ENCODE measurements at places on chromosomes 12 and 14.

GRCh38 chr12:104750061-104750460 lies 208.0 kb downstream of the SLC41A2 start:
- DNase-seq, result peak; percentile 42

DNA sequence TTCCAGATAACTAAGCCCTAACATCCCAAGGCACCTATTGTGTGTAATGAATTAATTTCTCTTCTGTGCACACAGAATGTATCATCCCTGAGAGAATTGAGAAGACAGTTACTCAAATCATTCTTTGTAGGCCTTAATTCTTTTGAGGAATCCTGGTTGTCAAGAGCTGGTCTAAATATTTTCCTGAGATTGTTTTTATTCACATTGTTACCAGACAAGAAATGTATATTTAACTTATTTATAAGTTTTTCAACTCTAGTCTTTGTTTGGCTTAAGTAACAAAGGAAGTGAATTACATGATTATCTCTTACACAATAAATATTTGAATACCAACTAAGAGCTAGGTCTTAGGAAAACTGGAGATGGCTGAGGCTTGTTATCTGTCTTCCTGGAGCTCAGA lies 169.4 kb downstream of the DACT1 start:
- no peak for DNase-seq

DNA sequence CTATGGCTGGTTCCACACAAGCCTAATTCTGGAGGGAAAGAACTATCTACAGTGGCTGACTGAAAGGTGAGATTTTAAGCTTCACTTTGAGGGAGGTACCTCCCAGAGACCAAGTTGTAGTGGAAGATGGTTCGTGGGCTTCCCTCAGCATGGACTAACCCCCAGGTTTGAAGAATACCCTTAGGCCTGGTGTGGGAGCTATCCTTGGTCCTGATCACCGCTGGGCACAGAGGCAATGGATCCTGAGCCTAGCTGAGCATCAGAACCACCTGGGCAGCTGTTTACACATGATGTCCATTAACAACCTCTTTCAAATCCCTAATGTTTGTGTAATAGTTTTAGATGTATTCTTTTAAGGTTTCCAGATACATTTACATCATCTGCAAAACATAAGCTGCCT lies 10.3 kb downstream of the DAO start:
- DNase-seq, result no peak

DNA sequence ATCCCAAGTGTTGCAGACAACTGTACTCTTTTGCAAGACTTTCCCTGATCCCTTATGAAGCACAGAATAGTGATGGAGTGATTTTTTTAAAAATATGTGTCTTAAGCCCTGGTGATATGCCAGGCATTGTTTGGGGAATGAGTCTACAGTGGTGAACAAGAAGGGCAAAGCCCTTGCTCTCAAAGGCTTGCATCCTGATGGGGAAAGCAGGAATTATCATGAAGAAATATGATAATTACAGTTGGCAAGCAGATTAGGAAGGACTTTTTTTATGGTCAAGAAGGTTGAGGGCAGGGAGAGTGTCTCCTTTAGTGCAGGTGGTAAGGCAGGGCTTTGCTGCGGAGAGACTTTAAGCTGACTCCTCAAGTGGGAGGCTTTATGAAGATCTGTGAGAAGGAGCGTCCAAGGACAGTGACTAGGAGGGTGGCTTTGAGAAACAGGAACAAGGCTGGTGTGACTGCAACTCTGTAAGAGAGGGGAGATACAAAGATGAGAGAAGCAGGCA lies 100.2 kb downstream of the SYNE2 start:
- no peak for DNase-seq

DNA sequence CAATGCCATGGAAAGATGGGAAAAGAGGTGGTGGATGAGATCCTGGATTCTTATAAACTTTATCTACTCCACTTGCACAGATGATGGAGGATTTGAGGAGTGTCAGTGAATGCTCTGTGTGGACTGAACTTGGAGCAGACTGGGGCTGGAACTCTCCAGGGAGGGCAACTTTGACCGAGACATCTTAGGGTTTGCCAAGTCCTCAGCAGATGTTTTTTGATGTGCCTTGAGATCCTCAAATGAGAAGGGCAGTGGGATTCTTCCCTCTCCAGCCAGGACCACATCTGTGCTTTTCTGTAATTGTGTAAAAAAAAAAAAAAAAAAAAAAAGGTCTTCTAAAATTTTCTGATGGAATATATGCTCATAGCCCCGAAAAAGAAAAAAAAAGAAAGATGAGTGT lies 23.0 kb upstream of the MYL2 start:
- no peak for DNase-seq

GRCh38 chr12:52212701-52213563 lies 20.1 kb upstream of the KRT7 start:
- DNase-seq, result no peak

GRCh38 chr14:69050240-69051184 lies 71.4 kb upstream of the ACTN1 start:
- DNase-seq, result no peak

DNA sequence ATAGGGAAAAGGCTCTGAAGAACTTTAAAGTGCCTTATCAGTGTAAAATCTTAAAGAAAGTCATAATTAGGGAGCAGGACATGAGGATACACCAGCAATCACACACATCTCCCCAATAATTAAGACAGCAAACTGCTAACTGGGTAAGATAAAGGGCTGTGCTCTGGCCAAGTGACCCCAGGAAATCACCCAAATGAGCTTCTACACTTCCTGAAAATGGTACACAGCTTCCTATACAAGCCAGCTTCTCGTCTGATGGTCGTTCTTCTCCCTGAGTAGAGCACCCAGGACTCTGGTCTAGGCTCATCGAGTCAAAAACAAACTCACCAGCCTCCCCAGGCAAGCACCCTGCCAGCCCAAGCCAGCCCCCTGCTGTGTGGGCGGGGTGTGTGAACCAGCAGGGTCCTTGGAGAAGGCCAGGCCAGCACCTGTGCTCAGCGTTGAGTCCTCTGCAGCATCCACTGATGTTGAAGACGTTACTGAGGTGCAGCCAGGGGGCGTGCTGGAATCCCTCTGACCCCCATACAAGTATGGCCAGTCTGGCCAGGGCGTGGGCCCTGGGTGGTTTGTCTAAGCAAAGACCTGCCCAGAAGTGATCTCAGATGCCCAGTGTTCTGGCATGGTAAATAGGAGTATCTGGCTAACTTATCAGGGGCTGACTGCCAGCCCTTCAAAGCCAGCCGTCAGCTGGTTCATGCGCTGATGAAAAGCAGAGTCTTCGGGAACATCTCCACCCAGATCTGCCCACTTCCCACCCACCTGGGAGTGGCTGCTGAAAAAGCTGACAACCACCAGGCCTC lies 41.4 kb downstream of the ACTN1 start:
- no peak for DNase-seq

- DNase-seq, result no peak
These were observed 78.4 kb upstream of the EEA1 start for GRCh38 chr12:93007544-93007943.

DNA sequence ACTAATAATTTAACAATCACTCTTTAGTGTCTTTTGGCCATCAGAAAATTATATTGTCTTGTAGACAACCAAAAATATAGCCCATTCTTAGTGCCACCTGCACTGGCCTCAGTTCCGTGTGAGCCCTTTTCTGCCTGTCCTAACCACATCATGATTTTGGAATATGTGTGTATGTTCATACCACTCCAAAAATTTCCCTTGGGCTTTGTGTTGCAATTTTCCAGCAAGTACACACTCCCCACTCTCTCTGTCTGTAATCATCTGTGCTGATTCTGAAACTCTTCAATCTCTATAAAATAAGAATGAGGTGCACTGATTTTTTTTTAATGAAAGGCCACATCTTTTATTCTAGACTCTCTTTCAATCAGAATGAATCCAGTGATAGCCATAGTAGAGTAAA lies 196.0 kb downstream of the PIK3C2G start:
- DNase-seq, result no peak

- no peak for DNase-seq
These were observed 26.6 kb upstream of the RTRAF start for GRCh38 chr14:51962711-51963110.

GRCh38 chr14:43803076-43803689 lies 703.9 kb downstream of the FSCB start:
- no peak for DNase-seq

DNA sequence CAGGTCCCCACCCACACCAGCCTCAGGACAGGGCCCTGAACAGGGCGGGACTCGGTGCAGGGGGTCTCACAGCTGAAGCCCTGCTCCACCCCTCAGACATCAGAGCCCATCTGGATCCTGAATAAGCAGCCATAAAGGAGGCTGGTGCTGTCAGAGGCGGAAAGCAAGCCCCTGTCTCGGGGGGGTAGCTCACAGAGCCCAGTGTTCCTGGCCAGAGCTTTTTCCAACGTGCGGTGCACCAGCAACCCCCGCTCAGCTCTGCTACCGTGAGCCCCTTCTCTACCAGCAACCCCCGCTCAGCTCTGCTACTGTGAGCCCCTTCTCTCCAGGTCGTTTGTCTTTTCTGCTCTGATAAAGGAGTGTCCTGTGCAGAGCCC lies 136.5 kb upstream of the SFSWAP start:
- DNase-seq, result no peak

- DNase-seq, result no peak
These were observed 82.0 kb upstream of the RASSF8 start for GRCh38 chr12:25876383-25877045.

GRCh38 chr12:71999795-72000194 lies 61.1 kb downstream of the TPH2 start:
- DNase-seq, result no peak

GRCh38 chr12:10771132-10771733 lies 31.2 kb downstream of the TAS2R7 start:
- DNase-seq, result peak; percentile 14

GRCh38 chr12:27193106-27193505 lies 51.0 kb upstream of the STK38L start:
- DNase-seq, result no peak

- DNase-seq, result no peak
These were observed 37.9 kb downstream of the SH2B3 start for GRCh38 chr12:111443586-111443985.

GRCh38 chr14:49405291-49405690 lies 180.9 kb downstream of the RPS29 start:
- no peak for DNase-seq

DNA sequence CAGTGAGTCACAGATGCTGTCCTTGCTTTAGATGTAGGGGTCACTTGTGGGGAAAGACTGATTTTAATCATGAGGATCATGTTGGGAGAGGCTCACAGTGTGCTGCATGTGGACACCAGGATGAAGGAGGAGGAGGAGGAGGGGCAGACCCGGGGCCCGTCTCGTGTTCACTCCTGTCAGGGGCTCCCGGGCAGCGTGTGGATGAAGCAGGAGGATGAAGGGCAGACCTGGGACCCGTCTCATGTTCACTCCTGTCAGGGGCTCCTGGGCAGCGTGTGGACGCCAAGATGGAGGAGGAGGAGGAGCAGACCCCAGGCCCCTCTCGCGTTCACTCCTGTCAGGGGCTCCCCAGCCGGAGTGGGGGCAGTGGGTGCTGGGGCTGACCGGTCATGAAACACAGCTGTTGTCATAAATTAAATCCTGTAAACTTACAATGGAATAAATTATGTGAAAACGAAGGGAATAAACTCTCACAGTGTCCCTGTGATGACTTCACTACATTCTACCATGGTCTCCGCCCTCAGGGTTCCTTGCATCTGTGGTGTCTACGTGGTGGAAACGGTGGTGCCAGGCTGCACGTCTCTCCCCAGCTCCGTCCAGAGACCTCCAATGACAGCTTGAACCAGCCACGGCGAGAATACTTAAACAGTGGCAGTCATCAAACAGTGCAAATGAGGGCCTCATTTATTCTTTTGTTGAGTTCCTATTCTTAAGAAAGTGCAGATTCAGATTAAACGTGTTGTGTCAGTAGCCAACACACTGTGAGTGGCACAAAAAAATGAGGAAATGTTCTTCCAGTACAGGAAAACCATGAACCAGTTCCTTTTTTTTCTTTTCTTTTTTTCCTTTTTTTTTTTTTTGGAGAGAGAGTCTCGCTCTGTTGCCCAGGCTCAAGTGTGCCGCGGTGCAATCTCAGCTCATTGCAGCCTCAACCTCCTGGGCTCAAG lies 37.7 kb upstream of the SFSWAP start:
- no peak for DNase-seq

DNA sequence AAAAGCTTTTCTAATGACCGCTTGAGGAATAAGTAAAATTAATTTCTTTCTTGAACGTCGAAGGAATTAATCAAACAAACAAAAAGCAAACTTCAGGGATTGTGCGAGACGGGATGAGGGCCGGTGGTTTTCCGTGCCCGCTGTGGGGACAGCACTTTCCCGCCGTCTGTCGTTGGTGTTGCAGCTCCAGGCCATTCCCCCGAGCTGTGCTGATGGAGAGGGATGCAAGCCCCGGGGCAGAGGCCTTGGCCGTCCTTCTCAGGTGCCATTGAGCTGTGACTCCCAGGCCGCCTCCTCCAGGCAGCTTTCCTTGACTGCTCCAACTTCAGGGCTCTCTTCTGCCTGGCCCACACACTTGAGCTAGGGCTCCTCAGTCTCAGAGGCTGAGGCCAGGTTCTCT lies 109.0 kb upstream of the C14orf180 start:
- DNase-seq, result no peak

DNA sequence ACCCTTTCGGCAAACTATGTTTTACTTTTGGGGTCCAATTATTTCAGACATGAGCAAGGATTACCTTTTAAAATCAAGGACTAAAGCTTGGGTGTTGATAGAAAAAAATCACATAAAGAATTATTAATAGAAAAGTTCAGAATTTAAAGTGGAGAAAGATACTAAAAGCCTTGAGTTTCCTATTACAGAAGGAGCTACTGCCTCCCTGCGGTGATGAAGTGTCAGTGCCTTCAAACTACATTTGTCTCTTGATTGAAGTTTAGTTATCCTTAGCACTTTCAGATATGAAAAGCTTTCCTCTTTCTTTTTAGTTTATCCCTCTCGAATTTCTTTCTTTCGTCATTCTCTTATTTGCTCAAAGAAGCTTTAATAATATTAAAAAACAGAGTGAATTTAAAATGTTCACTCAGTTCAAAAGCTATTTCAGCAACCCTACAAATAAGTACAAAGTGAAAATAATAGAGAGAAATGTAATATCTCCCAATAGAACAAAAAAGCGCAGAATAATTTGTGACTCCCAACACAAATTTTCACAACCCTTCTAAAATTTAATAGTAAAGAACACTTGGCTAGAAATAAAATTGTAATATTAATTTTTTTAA lies 87.6 kb downstream of the SEC23A start:
- peak; percentile 13 for DNase-seq

DNA sequence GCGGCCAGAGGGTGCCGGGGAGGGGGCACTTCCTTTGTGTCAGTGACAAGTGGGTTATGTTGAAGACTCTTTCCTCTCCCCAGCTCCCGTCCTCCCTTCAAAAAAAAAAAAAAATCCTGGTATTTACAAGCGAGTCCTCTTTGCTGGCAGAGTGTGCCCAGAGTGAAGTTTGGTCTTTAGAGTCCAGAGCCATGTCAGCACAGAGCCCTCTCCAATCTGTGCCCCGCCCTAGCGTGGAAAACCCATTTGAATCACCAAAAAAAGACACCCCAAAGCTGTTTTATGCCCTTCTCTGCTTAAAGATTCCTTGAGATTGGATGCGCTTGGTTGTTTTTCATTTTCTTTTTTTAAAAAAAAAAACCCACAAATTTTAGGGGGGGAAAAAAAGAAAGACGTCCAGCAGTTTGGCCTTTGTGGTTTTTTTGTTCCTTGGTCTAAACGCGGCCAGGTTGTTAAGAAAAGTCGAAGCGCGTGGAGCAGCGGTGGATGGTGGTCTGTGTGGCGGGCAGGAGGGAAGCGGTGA lies 3.3 kb downstream of the NKX2-1 start:
- DNase-seq, result no peak

GRCh38 chr12:94777936-94778335 lies 127.6 kb upstream of the TMCC3 start:
- no peak for DNase-seq
